ENCODE measurements at places on chromosomes 2 and 18.

GRCh38 chr18:60020107-60020925 lies 120.5 kb downstream of the PMAIP1 start:
- DNase-seq, result no peak

- no peak for DNase-seq
Observed at GRCh38 chr2:205700331-205701132, 18.2 kb downstream of the NRP2 start.

GRCh38 chr18:765764-766549 lies 46.1 kb downstream of the YES1 start:
- no peak for DNase-seq

DNA sequence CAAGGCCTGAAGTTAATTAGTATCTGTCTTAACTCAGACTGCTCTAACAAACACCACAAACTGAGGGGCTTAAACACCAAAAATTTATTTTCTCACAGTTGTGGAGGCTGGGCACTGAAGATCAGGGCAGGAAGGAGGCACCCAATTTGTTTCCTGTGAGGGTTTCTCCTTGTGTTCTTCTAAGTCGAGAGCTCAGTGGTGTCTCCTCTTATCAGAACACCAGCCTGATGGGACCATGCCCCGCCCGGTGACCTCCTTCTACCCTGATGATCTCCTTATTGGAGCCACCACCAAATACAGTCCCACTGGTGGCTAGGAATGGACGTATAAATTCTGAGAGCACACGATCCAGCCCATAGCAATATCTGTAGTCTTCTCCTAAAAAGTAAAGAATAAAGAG lies 20.5 kb downstream of the TMEM18 start:
- peak; percentile 14 for DNase-seq

GRCh38 chr18:67511840-67512239 lies 4.7 kb downstream of the DSEL start:
- DNase-seq, result no peak

GRCh38 chr2:203404996-203405395 lies 76.8 kb downstream of the ABI2 start:
- no peak for DNase-seq

DNA sequence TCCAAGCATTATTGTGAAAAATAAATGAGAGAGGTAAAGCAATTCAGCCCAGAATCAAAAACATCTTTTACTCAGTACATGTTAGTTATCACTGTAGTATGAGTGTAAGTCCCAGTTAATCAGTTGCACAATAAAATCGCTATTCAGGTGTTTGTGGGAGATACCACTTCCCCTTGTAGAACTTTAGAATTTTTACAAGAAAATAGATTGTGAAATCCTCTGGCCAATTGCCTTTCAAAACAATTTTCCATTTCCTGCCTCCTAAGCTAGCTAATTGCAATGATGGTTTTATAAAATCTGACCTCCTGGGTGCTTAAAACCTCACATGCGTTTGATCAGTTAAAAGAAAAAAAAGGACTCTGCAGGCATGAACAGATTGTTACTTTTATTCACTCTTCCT lies 332.5 kb downstream of the PID1 start:
- no peak for DNase-seq

GRCh38 chr18:79890674-79891073 lies 60.8 kb downstream of the SLC66A2 start:
- DNase-seq, result no peak

GRCh38 chr18:8424917-8425725 lies 184.1 kb upstream of the RAB12 start:
- no peak for DNase-seq

- no peak for DNase-seq
Observed at GRCh38 chr2:10446631-10447030, 1.5 kb downstream of the ODC1 start.

GRCh38 chr2:191629001-191629453 lies 48.9 kb upstream of the NABP1 start:
- no peak for DNase-seq

GRCh38 chr18:8952769-8953760 lies 149.4 kb upstream of the NDUFV2 start:
- DNase-seq, result no peak

- DNase-seq, result no peak
Observed at GRCh38 chr2:126715576-126716406, 59.8 kb downstream of the GYPC start.

GRCh38 chr2:231018184-231018583 lies 19.1 kb upstream of the C2orf72 start:
- no peak for DNase-seq

- no peak for DNase-seq
Observed at GRCh38 chr2:16522031-16522831, 143.4 kb downstream of the CYRIA start.

DNA sequence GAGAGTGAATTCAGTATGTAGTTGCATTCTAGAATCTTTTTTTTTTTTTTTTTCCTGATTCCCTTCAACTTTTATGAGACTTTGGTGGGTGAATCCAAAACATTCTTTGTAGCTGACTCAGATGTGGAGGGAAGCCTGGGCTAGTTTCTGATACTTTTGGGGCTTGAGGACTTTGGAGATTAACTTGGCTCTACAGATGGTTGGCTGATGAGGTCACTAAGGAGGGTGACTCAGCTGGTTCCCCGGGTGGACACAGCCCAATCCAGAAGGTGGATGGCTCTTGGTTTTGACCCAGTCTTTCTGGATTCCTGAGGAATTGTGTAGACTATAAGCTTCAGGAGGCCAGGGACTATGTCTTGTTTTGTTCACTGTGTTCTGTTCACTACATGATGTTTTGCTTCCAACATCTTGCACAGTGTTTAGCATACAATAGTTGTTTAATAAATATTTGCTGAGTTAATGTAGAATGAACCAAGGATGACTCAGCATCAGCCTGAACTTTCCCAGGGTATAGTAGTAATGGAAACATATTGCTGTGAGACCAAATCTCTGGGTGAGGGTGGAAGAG lies 30.5 kb downstream of the LAMA3 start:
- no peak for DNase-seq

- no peak for DNase-seq
Observed at GRCh38 chr2:65548576-65549256, 116.3 kb upstream of the SPRED2 start.

GRCh38 chr2:16281451-16282335 lies 341.3 kb downstream of the MYCN start:
- no peak for DNase-seq

DNA sequence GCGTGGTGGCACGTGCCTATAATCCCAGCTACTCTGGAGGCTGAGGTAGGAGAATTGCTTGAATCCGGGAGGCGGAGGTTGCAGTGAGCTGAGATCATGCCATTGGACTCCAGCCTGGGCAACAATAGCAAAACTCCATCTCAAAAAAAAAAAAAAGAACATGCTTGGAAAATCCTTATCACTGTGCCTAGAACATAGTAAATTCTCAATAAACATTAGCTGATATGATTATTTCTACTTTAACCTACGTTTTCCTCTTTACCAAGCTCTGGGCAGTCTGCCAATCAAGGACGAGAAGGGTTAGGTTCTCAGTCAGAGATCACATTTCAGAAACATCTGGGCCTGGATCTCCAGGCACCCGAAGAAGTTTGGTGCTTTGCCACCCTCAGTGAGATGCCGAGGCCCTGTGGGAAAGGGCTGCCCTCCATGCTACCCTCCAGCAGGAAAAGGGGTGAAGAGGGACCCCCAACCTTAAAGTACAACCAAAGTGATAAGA lies 107.7 kb downstream of the BCL11A start:
- no peak for DNase-seq

- no peak for DNase-seq
Observed at GRCh38 chr2:85534099-85534498, 4.9 kb upstream of the MAT2A start.

DNA sequence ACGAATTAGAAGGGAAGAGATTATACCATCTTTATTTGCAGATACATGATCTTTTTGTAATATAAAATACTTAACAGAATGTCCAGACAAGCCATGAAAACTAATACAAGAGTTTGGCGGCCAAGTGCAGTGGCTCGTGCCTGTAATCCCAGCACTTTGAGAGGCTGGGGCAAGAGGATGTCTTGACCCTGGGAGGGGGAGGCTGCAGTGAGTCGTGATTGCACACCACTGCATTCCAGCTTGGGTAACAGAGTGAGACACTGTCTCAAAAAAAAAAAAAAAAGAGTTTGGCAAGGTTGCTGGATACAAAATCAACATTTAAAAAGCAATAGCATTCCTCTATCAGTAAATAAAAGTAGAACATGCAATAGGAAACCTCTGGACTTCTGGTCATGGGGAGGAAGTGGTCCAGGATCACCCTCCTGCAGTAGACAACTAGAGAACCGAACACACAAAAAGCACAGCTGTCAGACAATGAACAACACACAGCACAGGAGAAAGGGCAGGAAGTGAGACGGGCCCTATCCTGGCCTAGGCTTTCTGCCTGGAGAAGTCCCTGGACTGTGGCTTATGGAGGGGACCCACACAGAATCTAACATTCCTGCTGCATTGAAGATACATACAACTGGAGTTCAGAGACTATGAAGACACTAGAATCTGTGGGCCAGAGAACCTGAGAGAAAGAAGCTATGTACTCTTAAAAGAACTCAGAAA lies 118.9 kb upstream of the ARL4C start:
- no peak for DNase-seq

- no peak for DNase-seq
Observed at GRCh38 chr2:159892990-159893810, 95.2 kb upstream of the CD302 start.

- DNase-seq, result no peak
Observed at GRCh38 chr2:73593680-73594079, 48.5 kb downstream of the NAT8 start.

- no peak for DNase-seq
Observed at GRCh38 chr2:104434318-104434792, 419.6 kb upstream of the POU3F3 start.
